NCI-H1417 treated with DMSO at 0.1 percent for 48 hours (cell line): ENCODE measurements at places on chromosomes 11 and 22.

DNA sequence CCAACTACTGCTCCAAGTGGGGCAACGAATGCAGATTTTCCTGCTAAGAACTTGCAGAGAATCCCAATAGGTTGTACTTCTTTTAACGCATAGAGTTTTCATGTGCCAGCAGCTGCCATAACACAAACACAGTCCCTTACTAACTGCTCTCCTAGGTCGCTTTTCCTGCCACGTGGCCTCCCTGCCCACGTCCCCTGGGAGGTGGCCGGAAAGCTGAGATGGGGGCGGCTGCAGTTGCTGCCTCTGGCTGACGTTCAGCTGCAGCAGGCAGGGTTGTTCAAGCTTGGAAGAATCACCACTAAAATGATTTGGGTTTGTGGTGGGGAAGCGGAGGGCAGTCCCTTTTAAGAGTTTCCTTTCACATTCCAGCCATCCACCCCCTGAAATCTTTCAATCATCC is 39.3 kb downstream of the ZNF202 start:
- DNase-seq: no peak

DNA sequence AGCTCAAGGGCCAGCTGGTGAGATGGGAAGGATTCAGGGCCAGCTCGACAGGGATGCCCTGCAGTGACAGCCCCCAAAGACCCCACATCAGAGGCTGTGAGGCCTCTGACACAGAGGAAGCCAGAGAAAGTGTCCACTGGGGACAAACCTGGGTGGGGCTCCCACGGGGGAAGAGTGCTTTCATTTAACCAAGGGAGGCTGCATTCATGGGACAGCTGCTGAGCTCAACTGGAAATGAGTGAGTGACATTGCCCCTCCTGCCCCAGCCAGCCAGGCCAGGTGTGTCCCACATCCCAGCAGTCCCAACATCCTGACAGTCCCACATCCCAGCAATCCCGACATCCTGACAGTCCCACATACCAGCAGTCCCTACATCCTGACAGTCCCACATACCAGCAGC is 61.0 kb downstream of the DHCR7 start:
- no peak for DNase-seq

DNA sequence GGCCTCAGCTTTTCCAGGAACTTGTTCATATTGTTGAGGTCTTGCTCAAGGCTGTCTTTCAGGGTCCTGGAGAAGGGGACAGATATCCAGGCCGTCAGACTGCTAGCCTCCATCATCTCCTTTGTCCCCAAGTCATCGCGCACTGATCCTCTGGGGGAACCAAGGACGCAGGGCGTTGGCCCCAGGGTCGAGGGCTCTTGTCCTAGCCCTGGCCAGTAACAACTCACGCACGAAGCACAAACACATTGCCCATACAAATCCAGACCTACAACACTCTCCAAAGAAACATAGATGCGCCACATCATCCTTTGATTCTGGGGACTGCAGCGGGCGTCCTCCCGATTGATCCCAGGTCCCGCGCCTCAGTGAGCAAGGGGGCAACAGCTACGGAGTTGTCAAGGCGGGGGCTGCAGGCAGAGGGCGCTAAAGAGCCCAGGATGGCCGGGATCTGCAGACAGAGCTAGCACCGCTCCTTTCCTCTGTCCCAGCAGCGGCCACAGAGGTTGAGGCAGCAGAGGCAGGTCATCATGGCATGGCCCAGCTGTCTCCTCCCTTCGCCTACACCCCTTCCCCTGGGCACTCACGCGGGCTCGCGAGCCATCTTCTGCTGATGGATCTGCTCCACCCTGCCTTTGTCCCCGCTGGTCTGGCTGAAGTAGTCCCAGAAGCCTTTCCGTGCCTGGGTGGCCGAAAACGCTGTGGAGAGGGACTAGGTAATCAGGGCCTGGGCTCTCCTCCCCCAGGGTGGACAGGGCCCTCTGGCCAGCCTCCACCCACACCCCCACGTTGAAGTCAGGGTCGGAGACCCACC is 472 bp downstream of the APOA5 start:
- no peak for DNase-seq

DNA sequence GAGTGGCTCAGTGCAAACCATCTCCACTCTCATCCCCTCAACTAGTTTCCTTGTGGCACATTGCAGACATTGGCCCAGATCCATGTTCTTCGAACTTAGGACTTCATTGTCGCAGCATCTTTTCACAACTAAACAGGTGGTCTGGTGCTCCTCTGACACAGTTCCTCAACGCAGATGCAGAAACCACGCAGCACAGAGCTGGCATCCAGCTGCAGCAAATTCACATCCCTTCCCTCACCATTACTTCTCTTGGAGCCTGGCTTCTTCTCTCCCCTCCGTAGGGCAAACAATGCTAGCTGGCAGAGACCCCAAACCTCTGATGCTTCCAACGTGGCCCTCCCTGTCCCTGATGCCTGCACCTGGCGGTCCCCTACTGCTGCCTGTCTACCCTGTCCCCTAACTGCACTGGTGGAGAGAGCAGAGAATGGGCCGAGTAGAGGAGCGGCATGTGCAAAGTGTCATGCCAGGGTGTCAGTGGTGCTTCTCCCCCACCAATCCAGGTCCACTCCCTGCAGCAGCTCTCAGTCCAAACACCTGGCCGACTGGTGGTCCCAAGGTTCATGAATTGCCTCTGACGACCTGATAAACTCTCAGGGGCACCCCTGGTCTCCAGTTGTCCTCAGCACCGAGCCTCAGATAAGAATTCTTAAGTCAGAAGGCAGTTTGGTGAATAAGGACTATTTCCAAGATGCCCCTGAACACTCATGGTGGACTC is 18.1 kb downstream of the TMPRSS13 start:
- no peak for DNase-seq
